NCI-H774 (cell line): ENCODE measurements at places on chromosomes 4 and X.

DNA sequence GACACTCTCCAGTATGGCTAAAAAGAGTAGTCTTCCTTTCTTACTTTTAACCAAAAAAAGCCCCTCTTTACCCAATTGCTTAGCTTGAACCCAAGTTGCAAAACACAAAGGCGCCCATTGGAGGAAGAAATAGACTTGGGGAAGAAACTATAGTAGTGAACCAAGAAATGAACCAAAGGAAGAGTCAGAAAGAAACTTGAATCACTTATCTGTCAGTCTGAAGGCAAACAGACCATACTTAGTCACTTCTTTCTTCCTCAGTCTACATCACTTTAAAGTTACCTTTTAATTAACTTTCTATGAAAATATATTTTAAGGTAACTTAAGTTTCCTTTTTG is 161.4 kb upstream of the GIMD1 start:
- DNase-seq, result no peak

- DNase-seq, result no peak
Measured at GRCh38 chr4:2728806-2729532, 27.2 kb downstream of the TNIP2 start.

DNA sequence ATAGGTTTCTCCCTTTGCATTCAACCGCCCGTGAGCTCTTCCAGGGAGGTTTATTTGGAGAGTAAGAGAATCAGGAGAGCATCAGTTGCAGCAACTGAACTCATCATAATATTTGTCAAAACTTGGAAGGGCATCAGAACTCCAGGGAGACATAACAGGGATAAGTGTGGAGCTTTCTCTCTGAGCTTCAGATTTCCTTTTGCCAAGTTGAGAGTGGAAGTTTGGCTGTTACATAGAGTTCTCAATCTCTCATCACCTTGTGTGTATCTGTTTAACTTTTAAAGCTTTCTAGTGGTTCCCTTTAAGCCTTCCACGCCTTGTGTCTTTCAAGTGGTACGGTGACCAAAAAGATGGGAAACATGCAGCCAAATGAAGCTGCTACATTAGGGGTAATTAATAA is 18.8 kb downstream of the BMP3 start:
- no peak for DNase-seq

DNA sequence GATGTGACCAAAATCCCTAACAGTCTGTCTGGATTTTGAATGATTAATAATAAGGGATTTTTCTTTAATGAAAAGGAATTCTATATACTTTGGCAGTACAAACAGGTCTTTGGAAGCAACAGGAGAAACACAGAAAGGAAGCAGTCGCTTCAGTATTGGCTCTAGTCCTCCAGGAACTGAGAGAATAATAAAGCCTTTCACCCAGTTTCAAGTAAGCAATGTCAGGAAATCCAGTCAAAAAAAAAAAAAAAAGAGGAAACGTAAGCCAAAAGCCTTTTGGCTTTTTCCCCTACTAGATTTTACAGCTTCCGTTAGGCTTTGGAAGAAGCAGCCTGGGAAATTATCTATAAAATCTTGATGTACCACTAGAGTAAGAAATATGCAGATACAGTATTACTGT is 61.7 kb upstream of the HDAC8 start:
- DNase-seq, result no peak
